Naive thymus-derived CD4-positive, alpha-beta T cell (primary cell): ENCODE measurements at places on chromosomes 12 and 14. TPM values are rescaled to one million over a fixed set of nuclear protein-coding genes. Genes with fewer than 3 reads are reported as not detected.

- no peak for DNase-seq
Observed at GRCh38 chr12:27564612-27565213, 40.7 kb downstream of the PPFIBP1 start.

DNA sequence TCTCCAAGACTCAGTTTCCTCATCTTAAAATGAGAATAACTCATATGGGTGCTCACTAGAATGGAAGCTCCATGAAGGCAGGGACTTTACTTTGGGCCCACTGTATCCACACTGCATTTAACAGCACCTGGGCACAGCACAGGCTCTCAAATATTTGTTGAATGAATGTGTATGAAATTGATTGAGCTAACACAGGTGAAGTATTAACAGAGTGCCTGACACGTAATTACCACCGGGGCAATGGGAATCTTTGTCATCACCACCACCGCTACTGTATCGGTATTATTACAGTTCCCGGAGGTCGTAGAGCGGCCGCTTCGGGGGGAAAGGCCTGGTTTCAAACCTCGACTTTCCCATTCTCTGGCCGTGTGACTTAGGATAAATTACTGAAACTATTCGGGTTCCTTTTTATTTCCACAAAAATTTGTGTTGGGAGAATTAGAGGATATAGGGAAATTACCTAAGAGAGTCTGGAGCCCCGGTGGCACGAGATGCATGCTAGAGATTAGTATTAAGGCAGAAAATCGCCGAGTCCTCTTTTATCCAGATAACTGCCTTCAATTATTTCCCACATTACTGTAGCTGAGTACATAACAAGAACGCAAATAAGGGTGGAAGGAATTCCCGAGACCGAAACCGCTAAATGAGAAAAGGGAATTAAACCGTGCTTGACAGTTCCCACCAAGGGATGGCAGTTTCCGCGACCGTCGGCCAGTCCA lies 1.0 kb upstream of the RIC8B start:
- DNase-seq = no peak

DNA sequence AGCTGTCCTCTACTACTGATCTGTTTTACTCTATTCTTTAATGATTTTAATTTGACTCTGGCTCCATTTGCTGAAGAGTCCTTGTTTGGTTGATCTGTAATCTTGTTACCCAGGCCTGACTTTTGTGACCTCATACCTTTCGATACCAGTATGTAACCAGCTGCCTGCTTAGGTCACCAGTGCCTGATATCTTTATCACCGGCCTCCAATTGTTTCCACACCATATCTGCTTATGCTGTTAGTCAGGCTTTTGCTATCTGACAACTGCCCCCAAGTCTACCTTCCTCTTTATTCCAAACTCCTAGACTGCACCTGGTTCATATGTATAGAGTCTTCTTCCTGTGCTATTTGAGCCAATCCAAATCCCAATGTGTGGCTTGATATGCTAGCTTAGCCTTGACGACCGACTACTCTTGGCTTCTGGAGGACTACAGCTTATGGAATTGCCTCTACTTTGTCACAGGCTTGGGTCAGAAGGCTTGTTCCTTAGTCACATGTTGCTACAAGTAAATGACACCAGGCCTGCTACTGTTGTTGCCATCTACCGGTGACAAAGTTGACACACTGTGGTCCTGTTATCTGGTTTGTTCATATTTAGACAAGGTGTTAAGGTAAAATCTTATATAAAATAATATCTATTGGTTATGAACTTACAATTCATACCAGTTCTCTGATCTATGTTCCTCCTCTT lies 193.9 kb downstream of the TRHDE start:
- DNase-seq = no peak

GRCh38 chr14:65549429-65549828 lies 136.9 kb downstream of the FUT8 start:
- no peak for DNase-seq

DNA sequence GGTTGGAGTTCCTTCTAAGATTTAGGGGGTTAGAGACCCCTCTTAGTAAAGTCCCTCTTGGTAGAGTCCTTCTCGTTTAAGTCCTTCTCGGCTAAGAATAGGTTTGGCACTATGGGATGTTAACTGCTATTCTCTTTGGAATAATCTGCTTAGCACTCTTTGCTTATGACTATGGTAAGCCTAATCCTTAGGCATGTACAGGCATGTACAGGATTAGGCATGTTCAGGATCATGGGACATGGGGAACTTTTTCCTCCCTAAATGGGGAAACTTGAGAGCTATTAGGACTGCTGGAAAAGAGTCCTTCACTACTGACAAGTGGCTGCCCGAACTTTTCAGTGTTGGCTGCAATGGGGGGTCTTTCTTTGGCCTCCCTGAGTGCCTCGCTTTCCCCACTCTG lies 193.3 kb downstream of the TMEM117 start:
- DNase-seq = no peak

DNA sequence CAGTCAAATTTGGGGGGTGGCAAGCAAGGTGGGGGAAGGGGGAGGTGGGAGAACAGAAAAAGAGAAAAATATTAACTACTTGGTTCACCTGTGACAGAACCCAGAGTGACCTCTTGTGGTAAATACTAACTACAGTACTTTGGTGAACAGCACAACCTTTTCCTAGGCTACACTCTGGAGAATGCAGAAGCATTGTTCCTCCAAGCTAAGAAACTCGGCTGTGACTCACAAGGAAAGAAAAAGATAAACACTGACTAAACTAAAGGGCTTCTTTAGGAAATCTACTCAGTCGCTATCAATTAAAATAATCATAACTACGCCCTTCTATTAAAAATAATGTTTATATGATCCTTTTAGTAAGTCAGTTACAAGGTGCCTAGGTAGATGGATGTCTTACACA lies 5.4 kb downstream of the KCNH5 start:
- no peak for DNase-seq

GRCh38 chr12:114760151-114760877 lies 76.3 kb upstream of the TBX3 start:
- DNase-seq = no peak

GRCh38 chr12:1540690-1541089 lies 53.7 kb downstream of the FBXL14 start:
- no peak for DNase-seq

DNA sequence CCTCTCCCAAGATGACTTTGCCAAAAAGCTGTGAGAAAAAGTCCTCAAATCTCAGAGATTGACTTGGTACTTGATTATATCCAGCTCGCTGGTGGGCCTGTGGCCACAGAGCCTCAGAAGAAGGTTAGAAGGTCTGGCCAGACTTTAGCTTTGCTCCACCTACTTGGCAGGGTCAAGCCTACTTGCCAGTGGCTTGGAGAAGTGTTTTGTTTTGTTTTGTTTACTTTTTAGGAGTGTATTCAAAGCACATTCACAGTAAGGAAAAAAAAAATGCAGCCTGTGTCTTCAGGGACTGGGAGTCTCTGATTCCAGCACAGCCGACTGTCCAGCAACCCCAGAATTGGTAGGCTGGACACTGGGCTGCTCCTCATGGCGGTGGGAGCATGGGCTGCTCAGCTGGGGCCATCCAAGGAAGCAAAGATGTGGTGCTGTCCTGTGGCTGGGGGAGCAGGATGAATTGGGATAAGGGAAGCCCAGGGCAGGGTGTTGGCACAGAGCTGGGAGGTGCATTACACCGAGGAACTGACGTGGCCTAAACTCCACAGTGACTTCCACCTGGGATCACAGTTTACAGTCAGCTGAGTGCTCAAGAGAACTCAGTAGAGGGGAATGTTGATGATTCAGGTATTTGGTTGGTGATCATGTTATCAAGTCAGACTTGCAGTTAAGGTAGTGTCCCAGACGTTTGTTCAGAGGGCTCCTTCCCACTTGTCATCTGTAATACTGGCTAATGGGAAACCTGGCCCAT lies 73.5 kb downstream of the PPP2R5C start:
- DNase-seq = no peak

- DNase-seq = no peak
Observed at GRCh38 chr14:33254861-33255395, 316.2 kb downstream of the NPAS3 start.

- DNase-seq = no peak
Observed at GRCh38 chr14:51613416-51613815, 38.3 kb upstream of the FRMD6 start.

DNA sequence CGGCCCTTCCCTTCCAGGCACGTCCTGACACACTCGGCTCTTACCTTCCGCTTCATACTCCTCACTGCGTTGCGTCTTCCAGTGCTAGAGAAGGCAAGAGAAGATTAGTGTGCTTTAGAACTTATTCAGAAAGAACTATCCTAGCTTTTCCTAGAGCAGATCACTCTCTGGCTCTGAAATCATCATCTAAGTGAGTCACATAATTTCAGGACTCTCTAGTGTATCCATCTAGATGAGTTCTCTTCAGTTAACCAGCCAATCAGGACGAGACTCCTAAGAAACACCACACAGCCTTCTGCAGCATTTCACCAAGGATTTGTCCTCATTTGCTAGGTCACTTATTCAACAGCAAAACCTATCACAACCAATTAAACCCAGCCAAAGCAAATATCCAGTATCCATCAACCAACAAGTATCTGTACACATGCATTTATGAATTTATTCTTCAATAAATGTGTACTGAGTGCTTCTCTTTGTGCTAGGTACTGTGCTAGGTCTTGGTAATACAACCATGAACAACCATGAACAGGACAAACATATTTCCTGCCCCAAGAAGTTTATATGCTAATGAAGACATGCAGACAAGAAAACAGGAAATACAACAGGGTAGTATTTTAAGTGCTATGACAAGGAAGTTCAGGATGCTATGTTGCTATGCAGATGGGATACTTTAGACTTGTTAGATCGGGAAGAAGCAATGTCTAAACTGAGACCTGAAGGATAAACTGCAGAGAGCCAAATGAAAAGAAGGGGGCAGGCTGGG lies 52.1 kb downstream of the NIN start:
- no peak for DNase-seq

DNA sequence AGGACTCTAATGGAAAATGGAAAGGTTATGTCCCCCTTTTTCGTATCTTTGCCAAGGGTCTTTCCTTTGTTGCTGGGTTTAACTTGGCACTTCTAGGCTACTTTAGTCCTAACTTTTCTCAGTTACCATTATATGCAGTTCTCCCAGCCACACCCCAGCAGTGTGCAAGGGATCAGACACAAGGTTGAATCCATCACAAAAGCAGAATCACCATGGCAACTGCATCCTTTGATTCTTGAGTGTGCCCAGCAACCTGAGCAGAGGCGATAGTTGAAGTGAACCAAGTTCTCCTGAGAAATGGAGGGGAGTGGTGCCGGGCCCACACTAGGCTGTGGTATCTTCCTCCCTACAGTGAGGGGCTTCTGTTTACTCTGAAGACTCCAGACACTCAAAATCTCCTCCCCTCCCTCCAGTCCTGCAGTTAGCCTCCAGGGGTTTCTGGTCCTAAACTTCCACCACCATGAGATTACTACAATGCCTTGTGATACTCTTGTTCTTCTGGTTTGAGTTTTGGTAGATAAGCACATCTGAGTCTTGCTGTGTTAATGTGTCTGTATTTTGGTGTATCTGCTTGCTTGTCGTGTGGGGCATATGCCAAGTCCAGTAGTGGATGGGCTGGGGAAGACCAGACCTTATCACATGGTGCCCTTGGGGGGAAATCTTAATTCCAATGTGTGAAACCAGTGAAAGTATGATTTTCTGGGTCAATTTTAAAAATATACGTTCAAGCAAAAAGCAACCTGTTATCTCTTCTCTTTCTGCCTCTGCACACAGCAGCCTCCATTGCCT lies 183.9 kb downstream of the CACNA1C start:
- DNase-seq = no peak

DNA sequence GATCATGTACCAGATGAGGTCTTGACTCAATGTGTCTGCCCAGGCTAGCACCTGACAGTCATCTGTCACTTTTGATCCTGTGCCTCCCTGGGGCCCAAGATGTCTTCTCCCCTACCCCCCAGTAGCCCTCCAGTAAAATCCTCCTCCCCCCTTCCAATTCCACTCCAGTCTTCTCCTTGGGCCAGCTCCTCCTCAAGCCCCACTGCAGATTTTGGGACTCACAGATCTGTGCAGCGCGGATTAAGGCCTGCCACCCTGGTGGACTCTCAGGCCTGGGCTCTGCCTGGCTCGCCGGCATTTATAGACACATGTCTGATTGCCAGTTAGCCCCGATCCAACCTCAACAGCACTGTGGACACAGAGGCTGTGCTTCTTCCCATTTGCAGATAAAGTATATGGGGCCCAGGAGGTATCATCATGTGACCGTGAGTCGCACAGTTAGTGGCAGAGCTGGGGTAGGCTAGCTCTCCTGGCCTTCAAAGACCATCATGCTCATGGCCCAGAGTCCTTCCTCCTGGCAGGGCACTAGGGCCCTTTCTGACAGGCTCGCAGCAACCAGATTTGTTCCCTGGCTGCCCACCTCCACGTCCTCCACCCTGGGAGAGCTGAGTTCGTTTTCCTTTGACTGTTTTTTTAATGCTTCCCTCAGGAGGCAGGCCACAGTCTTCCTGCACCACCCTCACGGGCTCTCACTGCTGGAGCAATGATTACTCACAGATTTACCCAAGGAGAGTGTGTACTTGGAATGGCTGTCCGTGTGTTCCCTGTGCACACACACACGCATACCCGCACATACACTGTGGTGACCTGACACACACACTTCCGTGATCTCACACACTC lies 98.3 kb upstream of the DIO3 start:
- no peak for DNase-seq

- DNase-seq = no peak
Observed at GRCh38 chr14:72663076-72663487, 230.8 kb downstream of the DPF3 start.

DNA sequence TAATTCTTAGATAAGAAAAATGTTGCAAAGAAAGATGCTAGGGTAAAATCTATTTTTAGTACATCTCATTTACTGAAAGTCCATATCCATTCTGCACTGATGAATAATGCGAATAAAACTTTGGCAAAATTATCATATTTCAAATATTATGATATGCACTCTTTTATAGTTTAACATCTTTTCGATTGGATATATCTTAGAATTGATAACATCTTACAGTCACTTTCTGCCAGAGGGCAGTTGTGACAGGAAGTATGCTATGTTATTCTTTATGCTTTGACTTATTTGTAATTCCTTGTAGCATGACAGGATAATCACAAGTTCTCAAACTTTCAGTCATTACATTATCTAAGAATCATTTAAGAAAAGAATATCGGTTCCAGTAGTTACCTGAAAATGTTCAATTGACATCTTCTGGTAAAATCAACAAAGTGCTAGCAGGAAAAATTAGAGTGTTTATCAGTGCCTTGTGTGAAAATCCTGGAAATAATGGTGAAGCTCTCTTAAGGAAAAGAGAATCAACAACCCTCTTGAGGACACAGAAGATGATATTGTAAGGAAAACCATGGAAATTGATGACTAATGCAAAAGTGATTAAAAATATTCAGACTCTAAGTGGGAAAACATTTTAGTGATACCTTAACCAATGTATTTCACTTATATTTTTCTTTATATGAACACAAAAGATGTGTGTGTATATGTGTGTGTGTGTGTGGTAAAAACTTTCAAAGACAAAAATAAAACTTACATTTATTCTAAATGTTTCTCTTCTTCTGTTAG lies 95.5 kb downstream of the SLC6A15 start:
- DNase-seq = no peak

HOXC6 gene
- not detected for polyA plus RNA-seq

APOF gene
- 0.12 TPM for polyA plus RNA-seq

PLCZ1 gene
- polyA plus RNA-seq = not detected

PPP1R3E gene
- polyA plus RNA-seq = 2.9 TPM

STAC3 gene
- not detected for polyA plus RNA-seq

PLEKHD1 gene
- polyA plus RNA-seq = 0.23 TPM
